ENCODE measurements at places on chromosomes 3 and 15.

DNA sequence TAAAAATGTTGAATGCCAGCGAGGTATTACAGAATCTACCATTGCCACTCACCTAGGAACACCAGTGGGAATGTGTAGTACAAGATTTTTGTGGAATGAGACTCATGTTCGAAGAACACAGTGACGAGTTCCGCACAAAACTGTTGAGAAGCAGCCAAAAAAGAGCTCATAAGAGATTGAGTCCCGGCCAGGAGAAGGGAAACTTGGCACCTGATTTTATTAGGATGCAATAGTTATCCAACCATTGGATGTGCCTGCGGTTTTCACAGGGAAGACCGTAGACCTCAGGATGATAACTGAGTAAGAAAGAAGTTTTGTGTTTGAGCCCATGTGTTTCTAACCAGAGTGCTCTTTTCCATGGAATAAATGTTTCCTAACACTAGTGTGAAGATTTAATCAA, 88.9 kb downstream of the PTPRG start:
- no peak for DNase-seq

GRCh38 chr3:186890911-186891310, 39.4 kb upstream of the ST6GAL1 start:
- DNase-seq, result no peak

- DNase-seq, result no peak
Observed at GRCh38 chr3:73055583-73055982, 5.9 kb upstream of the EBLN2 start.

DNA sequence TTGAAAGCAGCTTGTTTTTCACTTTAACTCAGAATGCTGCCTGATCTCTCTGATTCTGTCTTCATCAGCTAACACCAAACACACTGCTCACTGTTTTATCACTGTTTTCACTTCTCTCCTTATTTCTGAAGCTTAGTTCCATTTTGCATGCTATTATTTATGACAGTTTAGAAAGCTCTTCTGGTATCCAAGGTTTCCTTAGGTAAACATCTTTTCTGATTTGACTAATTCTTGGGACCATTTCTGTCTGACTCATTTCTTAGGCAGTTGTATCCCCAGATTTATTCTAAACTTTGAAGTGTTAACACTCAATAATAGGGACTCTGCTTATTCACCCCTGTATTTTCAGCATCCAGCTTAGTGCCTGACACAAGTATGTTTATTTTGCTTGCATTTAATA, 167.7 kb downstream of the BCHE start:
- DNase-seq, result no peak

- DNase-seq, result no peak
Observed at GRCh38 chr3:187069857-187070516, 69.3 kb downstream of the RPL39L start.

DNA sequence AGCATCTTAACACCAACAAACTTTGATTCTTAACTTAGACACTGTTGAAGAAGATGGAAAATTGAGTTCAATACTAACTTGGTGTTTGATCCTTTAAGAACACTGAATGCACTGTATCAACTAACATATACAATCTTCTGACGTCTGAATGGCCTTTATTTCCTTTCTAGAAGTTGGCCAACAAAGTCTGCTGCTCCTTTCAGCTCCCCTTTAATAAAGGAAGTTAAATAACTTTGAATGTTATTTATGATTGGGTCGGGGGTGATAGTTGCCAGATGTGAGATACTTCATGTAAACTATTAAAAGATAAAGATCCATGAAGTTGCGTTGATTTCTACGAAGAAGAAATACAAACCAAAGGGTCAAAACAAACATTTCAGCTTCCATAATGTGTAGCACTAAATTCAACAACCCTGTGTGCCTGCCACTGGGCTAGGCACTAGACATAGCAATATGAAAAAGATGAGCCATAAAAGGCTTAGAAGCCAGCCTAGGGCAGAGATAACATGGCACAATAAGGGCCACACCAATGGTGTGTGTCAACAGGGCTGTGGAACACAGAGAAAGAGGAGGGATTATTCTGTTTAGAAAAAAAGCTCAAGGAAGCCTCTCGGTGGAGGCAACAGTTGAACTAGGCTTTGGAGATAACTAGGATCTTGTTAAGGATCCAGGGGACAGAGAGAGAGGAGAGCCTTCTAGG, 337.8 kb downstream of the MECOM start:
- no peak for DNase-seq

DNA sequence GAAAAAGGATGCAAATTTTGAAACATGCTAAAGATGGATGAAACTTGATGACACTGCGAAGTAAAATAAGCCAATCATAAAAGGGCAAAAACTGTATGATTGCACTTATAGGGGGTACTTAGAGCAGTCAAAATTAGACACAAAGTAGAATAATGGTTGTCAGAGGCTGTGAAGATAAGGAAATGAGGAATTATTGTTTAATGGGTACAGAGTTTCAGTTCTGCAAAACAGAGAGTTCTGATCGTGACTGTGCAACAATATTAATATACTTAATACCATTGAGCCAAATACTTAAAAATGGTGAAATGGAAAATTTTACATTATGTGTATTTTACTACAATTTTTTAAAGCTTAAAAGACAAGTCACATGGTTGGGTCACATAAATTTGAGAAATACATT, 35.1 kb downstream of the UBE3A start:
- no peak for DNase-seq

DNA sequence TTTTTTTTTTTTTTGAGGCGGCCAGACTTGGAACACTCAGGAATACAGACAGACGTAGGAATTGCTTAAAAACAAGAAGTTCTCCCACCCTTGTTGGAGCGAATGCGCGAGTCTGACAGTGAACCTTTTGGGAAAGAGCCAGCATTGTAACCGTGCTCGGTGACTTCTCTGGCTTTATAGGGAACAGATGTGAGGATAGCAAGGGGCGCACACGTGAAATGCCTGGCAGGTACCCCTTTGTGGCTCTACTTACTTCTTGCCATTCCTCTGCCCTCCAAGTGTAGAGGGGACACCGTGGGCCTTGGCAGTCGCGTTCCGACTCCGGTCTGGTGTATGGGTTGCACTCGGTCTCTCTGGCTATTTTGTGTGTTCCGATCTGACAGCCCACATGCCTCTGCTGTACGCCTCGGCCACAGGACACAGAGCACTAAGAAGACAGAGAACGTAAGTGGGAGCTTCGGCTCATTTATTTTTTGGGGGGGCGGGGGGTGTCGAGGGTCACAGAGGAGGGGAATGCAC, 126.4 kb downstream of the ADAMTS9 start:
- DNase-seq, result no peak

DNA sequence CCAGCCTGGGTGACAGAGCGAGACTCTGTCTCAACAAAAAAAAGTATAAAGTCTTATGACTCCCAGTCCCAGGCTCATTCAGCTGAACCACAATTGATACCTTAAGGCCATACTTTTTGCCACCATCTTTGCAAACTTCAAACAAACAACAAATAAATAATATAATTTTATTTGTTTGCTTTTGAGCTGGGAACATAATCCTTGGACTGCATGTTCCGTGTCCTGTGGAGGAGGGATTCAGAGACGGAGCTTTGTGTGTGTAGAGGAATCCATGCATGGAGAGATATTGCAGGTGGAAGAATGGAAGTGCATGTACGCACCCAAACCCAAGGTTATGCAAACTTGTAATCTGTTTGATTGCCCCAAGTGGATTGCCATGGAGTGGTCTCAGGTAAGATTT, 238.6 kb downstream of the ADAMTSL3 start:
- DNase-seq, result no peak

DNA sequence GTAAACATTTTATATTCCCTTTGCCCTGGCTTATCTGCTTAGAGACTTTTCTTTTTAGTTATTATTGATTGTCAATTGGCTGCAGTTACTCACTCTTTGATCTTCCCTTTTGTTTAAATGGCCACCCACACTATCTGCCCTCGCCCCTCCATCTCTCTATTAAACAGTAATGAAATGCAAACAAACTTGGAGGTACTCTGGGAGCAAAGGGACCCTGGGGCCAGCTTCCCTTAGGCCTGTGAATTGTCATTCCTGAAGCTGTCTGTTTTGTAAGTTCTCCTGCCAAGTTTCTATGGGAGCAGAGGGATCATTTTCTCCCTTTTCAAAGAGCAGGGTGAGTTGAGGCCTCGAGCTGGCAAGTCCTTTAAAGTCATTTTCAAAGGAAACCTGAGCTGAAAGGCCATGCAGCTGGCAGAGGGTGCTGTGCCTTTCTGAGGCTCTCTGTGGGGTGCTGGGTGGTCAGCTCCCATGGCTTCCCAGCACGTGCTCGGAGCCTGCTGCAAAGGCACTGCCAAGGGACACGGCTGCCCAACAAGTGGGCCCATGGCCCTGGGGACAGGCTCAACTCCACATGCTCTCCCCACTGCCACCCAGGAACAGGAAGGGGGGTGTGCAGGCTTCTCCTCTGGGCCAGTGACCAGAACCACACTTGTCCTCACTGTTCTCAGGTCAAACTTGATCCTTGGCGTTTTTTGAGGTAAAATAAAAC, 17.4 kb upstream of the RTP2 start:
- no peak for DNase-seq

DNA sequence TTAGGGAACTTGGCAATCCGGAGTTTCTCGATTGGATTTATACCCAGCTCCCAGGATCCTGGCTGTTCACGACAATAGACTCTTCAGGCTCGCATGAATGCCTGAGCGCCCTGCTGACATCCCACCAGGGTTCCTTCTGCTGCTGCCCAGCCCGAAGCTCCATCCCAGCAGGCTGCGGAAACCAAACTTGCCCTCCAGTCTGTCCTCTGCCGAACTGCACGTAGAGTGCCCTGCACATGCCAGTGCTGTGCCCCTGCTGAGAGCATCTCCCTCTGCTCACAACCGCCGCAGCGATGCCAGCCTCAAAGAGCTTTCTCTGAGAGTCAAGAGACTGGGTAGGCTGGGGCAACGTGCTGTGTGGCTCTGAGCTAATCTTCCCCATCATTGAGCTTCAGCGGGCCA, 6.9 kb downstream of the ADAMTS7 start:
- no peak for DNase-seq

GRCh38 chr15:59885832-59886231, 118.3 kb upstream of the FOXB1 start:
- DNase-seq, result peak; percentile 85

DNA sequence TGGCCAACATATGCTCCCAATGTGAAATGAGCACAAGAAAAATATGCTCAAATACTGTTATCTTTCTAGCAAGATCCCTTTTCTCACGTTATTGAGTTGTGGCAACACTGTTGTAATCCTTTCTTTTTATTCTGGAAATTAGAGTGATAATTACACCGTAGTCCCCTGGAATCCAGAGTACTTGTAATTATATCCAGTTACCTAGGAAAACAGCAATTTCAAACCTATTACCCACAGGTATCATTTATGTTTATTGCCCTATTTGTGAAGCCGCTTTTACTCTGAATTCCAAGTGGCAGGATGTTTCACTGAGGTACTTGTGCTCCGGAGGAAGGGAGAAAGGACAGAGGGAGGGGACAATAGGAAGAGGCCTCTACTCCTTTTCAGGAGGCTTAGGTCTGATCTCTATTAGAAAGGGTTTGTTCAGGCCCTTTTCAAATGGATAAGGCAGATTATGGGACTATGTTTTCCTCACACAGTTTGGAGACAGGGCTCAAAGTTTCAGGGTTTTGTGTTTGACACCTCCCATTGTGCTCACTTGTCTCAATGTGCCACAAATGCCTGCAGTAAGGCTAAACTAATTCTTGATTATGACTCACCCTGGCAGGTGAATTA, 646.6 kb downstream of the TUSC7 start:
- DNase-seq, result no peak

DNA sequence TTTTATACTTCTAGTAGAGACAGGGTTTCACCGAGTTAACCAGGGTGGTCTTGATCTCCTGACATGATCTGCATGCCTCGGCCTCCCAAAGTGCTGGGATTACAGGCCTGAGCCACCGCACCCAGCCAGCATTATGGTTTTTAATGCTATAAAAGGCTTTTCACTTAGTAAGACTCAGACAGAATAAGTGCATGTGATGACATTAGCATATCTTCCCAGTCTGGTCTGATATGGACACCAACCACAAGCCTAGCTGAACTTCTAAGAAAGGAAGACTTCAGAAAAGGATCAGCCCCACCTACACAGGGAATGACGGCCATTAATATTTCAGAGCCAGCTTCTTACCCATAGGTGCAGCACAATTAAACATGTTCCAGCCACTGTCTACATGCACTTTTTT, 27.0 kb downstream of the GRK7 start:
- DNase-seq, result no peak

GRCh38 chr3:101119535-101119934, 126.3 kb upstream of the ABI3BP start:
- DNase-seq, result no peak

DNA sequence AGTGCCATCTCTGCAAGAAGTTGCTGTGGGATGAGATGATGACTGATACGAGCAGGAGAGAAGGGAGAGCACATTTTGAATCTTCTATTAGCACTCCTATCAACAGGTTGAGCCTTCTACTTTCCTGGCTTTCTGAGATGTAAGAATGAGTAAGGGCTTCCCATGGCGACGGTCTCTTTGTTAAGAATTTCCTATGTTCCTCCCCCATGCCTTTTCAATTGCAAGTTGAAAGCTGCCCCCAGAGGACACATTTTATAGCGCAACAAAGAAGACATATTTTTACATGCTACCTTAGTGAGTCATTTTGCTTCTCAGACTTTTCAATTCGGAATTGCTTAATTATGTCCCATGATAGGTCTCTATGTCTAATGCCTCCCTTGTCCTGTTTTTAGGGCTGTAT, 71.3 kb upstream of the LRTM1 start:
- DNase-seq, result no peak

- DNase-seq, result no peak
Observed at GRCh38 chr3:192862408-192863090, 55.1 kb downstream of the MB21D2 start.

GRCh38 chr3:53606793-53607192, 112.4 kb downstream of the CACNA1D start:
- DNase-seq, result no peak

DNA sequence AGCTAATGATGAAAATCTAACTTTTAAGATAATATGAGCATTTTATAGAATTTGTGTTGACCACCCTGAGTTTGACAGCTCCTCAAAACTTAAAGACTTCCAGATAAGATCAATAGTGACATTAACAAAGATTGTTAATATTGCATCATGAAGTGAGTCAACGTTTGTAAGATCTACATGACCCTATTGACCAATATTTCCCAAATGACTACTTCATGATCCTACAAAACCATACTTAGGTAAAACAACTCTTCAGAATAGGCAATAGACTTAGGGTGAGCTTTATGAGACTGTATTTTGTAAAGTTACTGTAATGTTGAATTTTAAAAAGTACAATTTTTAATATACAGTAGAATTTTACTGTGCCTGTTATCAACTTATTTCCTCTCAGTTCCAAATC, 422.7 kb upstream of the ALCAM start:
- no peak for DNase-seq

DNA sequence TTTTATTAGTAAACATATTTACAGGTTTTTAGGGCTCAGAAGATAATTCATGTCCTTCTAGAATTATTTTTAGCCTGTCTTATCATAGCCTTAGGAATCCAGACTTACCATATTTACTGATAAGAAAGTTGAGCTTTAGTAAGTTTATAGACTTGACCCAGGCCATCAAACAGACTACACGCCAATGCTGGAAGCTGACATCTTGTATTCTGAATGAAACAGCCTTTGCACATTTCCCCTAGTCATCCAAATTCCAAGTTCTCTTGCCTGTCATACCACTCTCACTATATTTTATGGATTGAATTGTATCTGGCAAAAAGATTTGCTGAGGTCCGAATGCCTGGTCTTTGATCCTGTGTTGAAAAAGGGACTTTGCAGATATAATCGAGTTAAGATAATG, 58.6 kb downstream of the DRD3 start:
- DNase-seq, result no peak
